ENCODE measurements at places on chromosomes 13 and 19.

DNA sequence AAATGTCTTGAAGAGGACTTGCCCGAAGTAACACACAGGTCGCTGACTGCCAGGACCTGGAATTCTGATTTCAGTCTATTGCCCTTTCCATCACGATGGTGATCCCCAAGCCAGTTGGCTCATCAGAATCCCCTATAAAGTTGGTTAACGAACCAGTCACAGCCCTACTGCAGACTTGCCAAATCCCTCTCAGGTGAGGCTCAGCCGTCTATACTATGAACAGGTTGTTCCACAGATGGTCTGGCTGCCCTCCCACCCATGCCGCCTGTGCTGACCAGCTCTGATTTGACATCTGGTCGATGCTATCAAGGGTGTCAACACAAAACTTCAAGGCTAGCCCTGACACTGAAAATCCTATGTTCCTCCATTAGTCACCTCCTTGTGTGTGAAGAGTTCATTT is 90.0 kb downstream of the RNASEH2B start:
- no peak for DNase-seq

DNA sequence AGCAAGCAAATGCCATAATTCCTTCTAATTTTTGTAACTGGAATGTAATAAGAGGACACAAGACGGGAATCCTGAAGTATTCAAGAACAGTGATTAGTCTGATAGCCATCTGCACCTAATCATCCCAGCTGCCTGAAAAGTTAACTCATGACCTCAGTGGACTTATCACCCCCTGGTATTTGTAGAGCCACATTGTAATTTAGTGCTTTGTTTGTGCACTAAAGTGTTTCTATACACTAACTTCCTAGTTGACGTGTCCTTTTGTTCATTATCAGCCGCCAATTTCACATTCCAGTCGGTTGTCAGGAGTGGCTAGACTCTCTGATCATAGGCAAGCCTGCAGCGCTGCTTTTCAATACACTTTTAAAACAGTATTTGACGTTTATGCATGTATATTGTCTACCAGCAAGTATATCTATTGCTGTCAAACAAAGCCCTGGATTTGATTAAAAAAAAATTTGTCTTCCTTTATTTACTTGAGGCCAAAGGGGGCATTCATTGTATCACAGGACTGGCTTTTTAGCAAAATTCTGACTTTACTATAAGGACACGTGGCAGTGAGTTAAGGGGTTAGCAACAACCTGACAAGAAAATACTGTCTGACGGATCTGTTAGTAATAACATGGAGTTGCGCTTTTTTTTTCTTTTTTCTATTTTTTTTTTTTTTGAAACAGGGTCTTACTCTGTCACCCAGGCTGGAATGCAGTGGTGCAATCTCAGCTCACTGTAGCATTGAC is 10.4 kb upstream of the SOX21 start:
- no peak for DNase-seq

DNA sequence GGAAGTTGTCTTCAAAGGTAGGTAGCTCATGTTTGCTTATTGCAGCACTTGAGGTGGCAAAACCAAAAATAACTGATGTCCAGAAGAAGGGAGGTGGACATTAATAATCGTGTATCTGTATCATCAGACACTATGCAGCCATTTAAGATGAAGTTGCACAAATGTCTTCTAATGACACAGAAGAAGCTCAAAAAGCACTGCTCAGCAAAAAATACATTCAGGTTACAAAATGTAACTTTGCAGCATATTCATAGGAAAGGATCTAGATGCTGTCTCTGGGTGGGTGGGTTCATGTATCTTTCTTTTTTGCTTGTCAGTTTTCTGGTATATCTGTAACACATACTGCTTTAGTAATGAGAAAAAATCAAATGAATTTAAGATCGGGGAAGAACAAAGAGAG is 247.8 kb downstream of the DNAJC15 start:
- no peak for DNase-seq

GRCh38 chr19:18208098-18208951 is 4.5 kb upstream of the RAB3A start:
- DNase-seq = peak; percentile 35

DNA sequence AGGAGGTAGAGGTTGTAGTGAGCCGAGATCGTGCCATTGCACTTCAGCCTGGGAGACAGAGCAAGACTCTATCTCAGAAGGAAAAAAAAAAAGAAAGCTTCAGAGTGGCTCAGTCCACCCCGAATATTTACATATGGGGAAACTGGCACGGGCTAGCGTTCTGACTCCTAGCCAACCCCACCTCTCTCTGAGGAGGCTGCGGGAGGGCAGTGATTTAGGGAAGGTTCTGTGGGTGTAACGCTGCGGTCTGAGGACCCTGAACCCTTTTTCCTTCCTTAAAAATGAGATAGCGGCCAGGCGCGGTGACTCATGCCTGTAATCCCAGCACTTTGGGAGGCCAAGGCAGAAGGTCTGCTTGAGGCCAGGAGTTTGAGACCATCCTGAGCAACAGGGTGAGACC is 5.0 kb downstream of the LRRC25 start:
- no peak for DNase-seq

GRCh38 chr19:45876411-45877197 is 9.3 kb downstream of the IRF2BP1 start:
- no peak for DNase-seq

- DNase-seq = no peak
Observed at GRCh38 chr13:67175836-67176459, 54.2 kb downstream of the PCDH9 start.

- no peak for DNase-seq
Observed at GRCh38 chr13:24122569-24122968, 38.0 kb upstream of the SPATA13 start.

DNA sequence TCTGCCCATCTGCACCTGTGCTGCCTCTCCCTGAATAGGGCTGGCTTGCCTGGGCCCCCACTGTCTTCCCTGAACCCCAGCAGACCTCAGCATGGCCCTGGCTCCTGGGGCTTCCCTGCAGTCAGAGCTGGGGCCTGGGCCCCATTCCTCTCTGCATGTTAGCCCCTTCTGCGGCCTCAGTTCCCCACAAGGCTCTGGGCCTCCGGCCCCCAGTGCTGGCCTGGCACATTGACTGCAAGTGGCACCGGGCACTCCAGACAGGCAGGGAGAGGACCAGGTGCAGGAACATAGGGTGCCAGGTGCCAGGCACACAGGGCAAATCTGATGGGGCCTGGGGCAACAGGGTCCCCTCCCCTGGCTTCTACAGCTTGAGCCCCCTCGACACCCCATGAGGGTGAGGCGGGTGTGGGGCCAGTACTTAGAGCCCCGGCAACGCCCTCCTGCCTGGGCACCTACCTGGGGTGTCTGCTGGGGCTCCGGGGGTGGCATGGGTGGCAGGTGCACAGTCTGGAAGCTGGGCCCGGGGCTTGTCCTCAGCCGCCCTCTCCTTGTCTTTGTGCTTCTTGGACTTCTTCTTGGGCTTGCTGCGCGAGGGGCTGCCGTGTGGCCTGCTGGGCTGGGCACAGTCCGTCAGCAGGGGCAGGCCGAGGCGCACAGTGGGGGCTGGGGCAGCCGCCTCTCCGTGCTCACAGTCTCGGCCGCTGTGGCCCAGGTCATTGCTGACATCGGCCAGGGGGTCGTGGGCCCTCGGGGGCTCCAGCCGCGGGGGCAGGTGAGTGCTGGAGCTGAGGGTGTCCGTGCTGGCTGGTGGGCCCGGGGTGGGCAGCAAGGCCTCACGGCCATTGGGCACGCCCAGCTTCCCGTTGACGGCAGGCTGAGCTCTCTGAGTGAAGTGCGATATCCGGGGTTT is 12.3 kb upstream of the ISYNA1 start:
- no peak for DNase-seq

- peak; percentile 37 for DNase-seq
Observed at GRCh38 chr13:110593430-110594130, 21.8 kb upstream of the NAXD start.

- no peak for DNase-seq
Observed at GRCh38 chr19:55679343-55680257, 4.6 kb downstream of the EPN1 start.

DNA sequence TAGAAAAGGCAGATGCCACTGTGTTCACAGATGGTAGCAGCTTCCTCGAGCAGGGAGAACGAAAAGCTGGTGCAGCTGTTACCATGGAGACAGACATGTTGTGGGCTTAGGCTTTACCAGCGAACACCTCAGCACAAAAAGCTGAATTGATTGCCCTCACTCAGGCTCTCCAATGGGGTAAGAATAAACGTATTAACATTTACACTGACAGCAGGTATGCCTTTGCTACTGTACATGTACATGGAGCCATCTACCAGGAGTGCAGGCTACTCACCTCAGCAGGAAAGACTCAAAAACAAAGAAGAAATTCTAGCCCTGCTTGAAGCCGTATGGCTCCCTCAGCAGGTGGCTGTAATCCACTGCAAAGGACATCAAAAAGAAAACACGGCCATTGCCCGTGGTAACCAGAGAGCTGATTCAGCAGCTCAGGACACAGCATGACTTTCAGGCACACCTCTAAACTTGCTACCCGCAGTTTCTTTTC is 197.7 kb downstream of the ZNF737 start:
- no peak for DNase-seq

DNA sequence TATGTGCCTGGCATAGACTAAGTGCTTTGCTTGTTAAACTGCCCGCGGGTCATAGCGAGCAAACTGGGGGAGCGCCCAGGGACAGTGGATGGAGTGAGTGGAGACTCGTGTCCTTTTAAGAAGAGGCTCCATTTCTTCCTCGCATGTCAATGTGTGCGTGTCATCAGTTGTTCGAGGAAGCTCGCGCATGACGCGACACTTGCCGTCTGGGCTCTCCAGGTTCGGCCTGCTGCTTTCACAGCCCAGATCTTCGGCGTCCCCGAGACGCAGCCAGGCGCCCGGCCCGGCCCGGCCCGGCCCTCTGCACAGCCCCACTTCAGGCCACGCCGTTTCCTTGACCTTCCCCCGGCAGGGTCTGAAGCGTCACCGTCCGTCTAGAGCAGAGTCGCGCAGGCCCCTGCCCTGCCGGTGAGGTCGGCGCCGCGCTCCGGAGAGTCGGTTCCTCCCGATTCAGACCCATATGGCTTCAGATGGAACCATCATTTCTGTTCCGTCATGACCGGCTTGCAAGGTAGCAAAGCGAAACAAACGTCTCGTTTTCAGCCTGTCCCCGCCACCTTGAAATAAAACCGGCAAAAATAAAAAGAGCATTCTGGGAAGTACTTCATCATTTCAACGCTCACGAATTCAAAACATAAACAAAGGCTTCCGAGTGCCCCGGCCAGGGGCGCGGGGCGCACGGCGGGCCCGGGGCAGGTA is 599 bp upstream of the ARHGEF7 start:
- no peak for DNase-seq

DNA sequence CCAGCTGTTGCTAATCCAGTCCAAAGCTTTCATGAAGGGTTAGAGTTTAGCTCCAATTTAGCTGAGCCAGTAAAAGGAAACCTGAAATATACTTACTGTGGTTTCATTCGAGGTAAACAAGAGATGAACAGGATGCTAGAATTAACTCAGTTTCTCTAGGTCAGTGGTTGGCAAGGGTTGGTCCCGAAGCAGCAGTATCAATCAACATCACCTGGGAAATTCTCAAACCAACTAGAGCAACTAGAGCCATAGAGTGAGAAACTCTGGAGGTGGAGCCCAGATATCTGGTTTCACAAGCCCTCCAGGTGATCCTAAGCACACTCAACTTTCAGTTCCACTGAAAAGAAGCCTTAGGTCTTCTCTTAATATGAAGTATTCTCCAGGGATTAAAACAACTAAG is 376.7 kb downstream of the OXGR1 start:
- DNase-seq = no peak

DNA sequence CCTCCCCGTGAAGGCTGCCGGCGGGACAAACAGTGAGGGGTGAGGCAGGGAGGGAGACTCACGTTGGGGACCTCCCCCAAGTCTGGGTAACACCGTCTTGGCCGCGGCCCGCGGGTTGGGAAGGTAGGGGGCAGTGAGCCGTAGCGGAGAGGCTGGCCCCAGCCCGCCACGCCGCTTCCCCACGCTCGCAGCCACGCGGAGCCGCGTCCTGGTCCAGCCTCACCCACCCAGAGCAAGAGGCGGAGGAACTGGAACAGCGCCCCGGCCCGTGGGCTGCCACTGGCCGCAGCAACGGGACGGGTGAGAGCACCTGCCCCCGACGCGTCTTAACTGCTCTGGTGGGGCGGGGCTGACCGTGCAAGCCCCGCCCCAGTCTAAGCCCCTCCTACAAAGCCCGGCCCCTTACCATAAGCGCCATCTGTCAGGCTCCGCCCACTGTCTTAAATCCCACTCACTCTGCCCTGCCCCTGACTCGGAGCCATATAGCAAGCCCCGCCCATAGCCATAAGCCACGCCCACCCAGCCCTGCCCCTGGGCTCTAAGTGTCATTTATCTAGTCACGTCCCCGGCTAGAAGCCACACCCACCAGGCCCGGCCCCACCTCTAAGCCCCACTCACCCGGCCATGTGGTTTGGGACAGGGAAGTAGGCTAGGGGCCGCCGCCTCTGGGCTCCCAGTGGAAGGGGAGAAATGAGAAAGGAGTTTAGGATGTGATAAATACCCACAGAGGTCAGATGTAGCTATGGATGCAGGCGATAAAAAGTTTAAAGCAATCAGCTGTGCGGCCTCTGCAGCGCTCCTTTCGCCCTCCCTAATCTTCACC is 2.1 kb upstream of the CCL25 start:
- peak; percentile 83 for DNase-seq

DNA sequence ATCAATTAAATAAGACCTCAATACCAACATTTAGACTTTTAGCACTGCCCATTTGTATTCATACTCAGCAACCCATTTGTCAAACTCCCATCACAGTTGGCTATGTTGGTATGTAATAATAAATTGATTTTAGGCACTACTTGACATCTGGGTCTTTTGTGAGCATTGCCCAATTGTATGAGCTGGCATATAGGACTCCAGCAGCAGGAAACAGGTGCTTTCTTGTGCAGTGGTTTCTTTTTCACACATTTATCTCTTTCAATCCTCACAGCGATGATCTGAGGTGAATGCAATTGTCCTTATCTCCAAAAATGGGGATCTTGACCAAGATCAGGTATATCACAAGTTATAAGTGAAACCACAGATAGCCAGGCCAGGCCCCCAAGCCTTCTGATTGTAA is 96.9 kb upstream of the OXGR1 start:
- no peak for DNase-seq

GRCh38 chr13:95926231-95926630 is 127.0 kb downstream of the UGGT2 start:
- DNase-seq = no peak

DNA sequence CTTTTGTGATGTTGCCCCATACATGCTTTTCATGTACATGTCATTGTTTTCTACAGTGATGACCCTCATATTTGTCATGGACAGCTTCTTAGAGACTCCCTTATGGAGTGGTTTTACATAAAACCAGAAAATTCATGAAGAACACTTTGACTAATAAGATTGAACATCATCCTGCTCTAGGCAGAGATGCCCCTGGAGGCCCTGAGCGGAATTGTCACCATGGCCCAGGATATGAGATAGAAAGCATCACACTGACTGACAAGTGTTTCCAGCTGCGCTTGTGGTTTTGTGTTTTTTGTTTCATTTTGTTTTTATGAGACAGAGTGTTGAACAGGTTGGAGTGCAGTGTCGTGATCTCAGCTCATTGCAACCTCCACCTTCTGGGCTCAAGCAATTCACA is 22.2 kb downstream of the ZNF701 start:
- DNase-seq = no peak

All from CD4-positive, alpha-beta T cell treated with Interleukin-15 for 4 hours (primary cell).